ENCODE measurements at places on chromosomes 16 and 17.

GRCh38 chr16:81786868-81787267 lies 7.8 kb downstream of the PLCG2 start:
- no peak for DNase-seq

GRCh38 chr17:62703776-62704380 lies 76.4 kb downstream of the MRC2 start:
- peak; percentile 75 for DNase-seq

GRCh38 chr16:3065742-3066439 lies 451 bp downstream of the IL32 start:
- peak; percentile 33 for DNase-seq

GRCh38 chr16:48607056-48607825 lies 2.7 kb downstream of the N4BP1 start:
- DNase-seq: no peak

GRCh38 chr16:57341441-57342303 lies 16.9 kb upstream of the CCL22 start:
- no peak for DNase-seq

- DNase-seq: no peak
Measured at GRCh38 chr17:31495022-31495885, 103.8 kb downstream of the RAB11FIP4 start.

DNA sequence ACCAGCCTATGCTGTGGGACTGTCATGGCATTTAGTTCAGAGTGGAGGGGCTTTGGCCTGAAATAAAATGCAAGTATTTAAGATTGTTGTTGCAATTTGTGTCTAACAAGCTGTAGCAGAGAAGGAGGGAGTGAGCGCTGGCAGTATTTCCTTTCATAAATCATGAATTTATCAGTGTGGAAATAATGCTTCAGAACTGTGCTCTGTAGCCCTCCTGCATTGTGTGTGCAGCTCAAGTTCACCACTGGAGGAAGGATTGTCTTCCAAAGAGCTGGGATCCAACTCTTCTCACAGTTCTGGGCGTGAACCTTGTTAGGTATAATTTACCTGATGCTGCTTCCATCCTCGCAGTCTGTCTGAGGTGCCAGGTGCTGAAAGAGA lies 15.1 kb downstream of the SNX11 start:
- no peak for DNase-seq

- DNase-seq: no peak
Measured at GRCh38 chr16:54921206-54921824, 9.3 kb upstream of the IRX5 start.

DNA sequence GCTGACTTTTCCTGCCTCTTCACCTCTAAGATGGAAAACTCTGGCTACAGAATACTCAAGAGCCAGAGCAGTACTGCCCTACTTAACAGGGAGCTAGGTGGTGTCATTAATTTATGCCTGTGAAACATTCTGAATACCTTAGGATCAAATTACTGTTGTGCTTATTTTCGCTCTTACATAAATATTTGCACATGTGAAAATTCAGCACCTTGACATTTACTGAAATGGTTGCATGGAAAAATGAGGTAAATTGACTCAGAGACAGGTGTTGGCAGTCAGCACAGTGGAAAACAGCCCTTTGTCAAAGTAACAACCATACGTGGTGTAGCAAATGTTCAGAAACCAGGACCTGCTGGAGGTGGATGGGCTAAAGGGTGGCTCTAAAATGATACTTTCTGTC lies 193.6 kb downstream of the CDH8 start:
- DNase-seq: no peak

GRCh38 chr17:71057448-71057847 lies 888.1 kb downstream of the KCNJ2 start:
- no peak for DNase-seq

DNA sequence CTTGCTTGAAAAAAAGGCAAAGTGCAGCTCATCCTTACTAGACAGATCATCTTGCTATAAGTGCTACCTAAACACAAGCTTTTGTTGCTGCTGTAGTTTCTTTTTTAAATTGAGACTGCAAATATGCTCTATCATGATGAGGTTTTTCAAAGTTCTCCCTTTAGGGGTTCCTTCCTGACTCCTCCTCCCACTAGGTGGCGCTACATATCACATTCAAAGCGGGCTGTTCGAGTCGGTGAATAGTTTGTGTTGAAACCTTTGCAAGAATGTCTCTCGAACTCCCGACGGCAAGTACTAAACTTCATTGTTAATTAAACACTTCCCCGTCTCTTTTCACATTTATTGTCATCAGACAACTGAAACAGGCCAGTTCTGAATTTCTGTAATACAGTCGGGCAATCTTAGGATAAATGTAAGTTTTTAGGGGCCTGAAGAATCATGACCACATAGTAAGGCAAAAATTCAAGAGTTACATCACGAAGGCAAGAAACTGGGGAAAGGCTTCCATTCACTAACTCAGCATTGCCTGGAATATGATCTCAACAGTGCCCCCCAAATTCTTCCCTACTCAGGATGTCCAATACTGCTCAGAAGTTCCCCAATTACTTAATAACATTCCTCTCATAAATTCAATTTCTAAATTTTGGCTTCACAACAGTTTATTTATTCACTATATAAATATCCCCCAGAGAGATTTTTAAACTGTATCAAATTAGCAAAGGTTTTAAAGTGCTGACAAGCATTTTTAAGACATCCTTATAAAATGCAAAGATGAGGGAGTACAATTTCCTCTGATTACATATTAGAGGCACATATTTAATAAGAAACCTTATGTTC lies 6.7 kb downstream of the HS3ST3A1 start:
- peak; percentile 74 for DNase-seq

- peak; percentile 90 for DNase-seq
Measured at GRCh38 chr17:58328195-58329034, at the start of gene TSPOAP1. Gene TSPOAP1, minus strand, starts transcription at chr17:58328795. Its CDS starts 875 bp downstream, at chr17:58327920.

- no peak for DNase-seq
Measured at GRCh38 chr17:1732833-1733321, 8.4 kb downstream of the WDR81 start.

DNA sequence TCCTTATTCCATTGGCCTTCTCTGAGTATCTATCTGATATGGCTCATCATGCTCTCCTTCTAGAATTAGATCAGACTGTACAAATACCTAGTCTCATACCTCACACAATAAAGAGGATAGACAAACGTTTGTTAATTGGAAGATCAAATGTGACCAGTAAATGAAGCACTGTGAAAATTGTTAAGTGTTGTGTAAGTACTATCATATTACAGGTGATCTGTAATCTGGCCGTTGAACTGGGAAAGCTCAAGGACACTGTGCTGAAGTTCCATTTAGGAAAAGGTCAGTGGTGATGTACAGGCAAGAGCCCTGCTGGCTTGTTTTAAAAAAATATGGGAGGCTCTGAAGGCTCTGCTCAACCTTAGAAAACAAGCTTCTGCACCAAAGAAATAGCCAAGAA lies 38.5 kb upstream of the CORO6 start:
- no peak for DNase-seq
